ENCODE measurements at places on chromosomes 5 and 9.
A peak's percentile ranks its signal among the peaks of the same experiment; 100 is the strongest.

DNA sequence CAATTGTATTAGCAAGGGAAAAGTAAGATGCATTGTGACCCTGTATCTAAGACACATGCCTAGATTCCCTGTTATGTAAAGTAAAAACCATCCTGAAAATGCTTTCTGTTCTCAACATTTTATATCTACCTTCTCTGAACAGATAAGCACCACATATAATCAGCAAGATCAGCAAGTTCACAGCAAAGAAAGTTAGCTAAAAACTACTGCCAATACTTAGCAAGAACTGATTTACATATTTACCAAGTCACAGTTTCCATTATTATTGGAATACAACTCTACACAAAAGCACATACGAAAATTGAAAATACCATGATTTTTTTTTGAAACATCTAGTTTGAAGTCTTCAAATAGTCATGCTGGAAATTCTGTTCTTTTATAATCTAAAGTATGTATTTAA lies 1118.1 kb downstream of the TAF11L14 start:
- no peak overlapping the region for H3K27ac ChIP-seq
- peaks cover 7% of the 10 kb centered on the region for H3K27me3 ChIP-seq
- H3K36me3 ChIP-seq, result no peaks in the 10 kb centered on the region
- no peak overlapping the region for H3K4me3 ChIP-seq
- peaks cover 6% of the 10 kb centered on the region for H3K4me1 ChIP-seq
- no peak for DNase-seq

- no peak for DNase-seq
- H3K27ac ChIP-seq, result no peak overlapping the region
- no peak overlapping the region for H3K4me3 ChIP-seq
- H3K27me3 ChIP-seq, result peaks cover 1% of the 10 kb centered on the region
Observed at GRCh38 chr9:114259798-114260523, 62.9 kb upstream of the ORM1 start.

DNA sequence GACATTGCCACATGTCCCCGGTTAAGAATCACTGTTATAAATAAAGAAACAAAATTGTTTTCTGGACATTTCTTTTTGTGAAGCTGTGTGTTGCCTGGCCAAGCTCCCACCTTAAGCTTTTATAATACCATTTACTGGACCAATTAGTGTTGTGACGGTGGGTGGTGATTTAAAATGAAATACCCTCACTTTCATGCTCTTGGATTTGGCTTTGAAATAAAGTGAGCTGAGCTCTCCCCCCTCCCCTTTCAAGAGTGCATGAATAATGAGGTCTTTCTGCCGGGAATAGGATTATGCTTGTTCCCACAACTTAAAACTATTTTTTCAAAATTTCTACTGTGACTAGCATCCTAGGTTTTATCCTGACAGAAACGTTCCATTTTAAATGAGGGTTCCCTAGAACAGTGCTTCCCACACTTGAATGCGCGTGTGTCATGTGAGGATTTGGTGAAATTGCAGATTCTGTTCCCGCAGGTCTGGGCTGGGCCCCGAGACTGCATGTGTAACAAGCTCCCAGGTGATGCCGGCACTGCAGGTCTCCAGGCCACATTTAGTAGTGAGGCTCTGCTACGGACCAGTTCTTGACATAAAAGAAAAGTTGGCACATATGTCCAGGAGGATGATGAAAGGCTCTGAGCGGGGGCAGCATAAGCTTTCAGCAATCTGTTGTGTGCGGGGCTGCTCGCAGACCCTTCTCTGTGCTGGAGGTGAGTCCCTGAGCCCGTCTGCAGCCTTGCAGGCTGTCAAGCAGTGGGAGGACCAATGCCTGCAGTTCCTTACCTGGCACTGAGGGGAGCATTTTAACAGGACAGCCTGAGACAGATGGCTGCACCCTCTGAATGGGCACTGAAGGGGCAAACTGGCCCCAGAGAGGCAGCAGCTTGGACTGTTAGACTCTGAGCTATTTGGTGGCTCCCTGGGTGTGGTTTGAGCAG lies 24.4 kb downstream of the IQGAP2 start:
- peaks cover 2% of the 10 kb centered on the region for H3K36me3 ChIP-seq
- peak overlapping the region; percentile 61 for H3K27ac ChIP-seq
- no peak for DNase-seq
- no peaks in the 10 kb centered on the region for H3K27me3 ChIP-seq
- peak overlapping the region; percentile 43 for H3K4me3 ChIP-seq

DNA sequence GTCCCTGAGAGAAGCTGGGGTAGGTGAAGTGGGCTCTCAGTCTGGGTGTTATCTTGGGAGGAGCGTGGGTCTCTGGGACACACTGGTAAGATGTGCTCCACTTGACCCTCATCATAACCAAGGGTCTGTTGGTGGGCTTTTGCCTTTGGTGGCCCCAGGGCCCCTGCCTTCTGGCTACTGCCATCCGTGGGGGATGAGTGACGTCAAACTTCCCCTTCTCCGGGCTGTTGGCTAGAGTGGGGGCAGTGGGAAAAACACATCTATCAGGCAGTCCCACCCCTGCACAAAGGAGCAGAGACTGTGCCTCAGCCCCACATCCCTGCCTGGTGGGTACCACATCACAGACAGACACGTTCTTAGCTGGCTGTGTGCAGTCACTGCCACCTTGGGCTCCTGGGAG lies 35.1 kb downstream of the GADD45G start:
- H3K4me3 ChIP-seq, result no peak overlapping the region
- no peaks in the 10 kb centered on the region for H3K4me1 ChIP-seq
- no peaks in the 10 kb centered on the region for H3K27me3 ChIP-seq
- H3K27ac ChIP-seq, result no peak overlapping the region
- DNase-seq, result no peak
- no peaks in the 10 kb centered on the region for H3K36me3 ChIP-seq

GRCh38 chr5:142568283-142568995 lies 117.5 kb downstream of the FGF1 start:
- H3K27ac ChIP-seq, result no peak overlapping the region
- no peaks in the 10 kb centered on the region for H3K36me3 ChIP-seq
- no peak overlapping the region for H3K4me3 ChIP-seq
- no peaks in the 10 kb centered on the region for H3K27me3 ChIP-seq
- no peak for DNase-seq

- H3K27me3 ChIP-seq, result no peaks in the 10 kb centered on the region
- DNase-seq, result no peak
- peaks cover 2% of the 10 kb centered on the region for H3K36me3 ChIP-seq
Observed at GRCh38 chr5:87190687-87191086, 77.0 kb upstream of the RASA1 start.

DNA sequence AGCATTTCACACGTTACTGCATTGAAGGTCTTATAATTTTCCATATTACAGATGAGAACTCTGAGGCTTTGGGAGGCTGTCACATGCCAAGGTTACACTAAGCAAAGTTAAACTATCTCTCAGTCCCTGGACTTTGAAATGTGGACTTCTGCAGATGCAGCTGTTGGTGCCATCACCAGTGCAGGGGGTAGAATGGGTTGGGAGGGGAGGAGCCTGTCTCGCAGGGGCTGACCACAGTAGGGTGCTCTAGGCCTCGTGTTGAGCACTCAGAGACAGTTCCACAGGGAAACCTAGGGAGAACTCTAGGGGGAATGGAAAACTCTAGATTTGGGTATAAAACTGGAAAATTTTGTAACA lies 220.9 kb downstream of the MAPKAP1 start:
- peaks cover 12% of the 10 kb centered on the region for H3K4me1 ChIP-seq
- H3K36me3 ChIP-seq, result peaks cover 7% of the 10 kb centered on the region
- no peak overlapping the region for H3K27ac ChIP-seq
- H3K27me3 ChIP-seq, result no peaks in the 10 kb centered on the region
- H3K4me3 ChIP-seq, result no peak overlapping the region

- H3K36me3 ChIP-seq, result no peaks in the 10 kb centered on the region
- no peak overlapping the region for H3K4me3 ChIP-seq
- H3K27ac ChIP-seq, result no peak overlapping the region
- H3K27me3 ChIP-seq, result peaks cover 38% of the 10 kb centered on the region
- no peaks in the 10 kb centered on the region for H3K4me1 ChIP-seq
- no peak for DNase-seq
Observed at GRCh38 chr5:38595132-38595745, 38.8 kb upstream of the LIFR start.

GRCh38 chr5:437281-437771 lies 5.7 kb upstream of the EXOC3 start:
- DNase-seq, result no peak
- H3K4me1 ChIP-seq, result peaks cover 5% of the 10 kb centered on the region
- H3K4me3 ChIP-seq, result no peak overlapping the region
- no peak overlapping the region for H3K27ac ChIP-seq

DNA sequence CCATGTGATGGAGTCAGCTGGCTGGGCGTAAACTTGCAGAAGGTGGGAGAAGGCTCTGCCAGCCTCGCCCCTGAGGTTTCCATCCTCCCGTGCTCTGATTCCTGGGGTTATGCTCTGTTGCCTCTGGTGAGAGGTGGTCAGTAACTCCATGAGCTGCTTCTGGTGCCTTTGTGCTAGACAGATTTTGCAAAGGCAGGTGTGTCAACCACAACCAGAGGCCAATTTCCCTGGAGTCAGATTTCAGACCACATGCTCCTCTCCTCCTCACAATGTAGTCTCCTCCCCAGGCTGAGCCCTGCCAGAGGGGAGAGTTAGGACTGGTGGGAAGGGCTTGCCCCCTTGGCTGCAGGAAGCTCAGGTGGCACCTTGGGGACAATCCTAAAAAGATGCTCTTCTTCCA lies 38.8 kb upstream of the TENT4A start:
- H3K4me1 ChIP-seq, result no peaks in the 10 kb centered on the region
- no peaks in the 10 kb centered on the region for H3K27me3 ChIP-seq
- H3K4me3 ChIP-seq, result no peak overlapping the region

DNA sequence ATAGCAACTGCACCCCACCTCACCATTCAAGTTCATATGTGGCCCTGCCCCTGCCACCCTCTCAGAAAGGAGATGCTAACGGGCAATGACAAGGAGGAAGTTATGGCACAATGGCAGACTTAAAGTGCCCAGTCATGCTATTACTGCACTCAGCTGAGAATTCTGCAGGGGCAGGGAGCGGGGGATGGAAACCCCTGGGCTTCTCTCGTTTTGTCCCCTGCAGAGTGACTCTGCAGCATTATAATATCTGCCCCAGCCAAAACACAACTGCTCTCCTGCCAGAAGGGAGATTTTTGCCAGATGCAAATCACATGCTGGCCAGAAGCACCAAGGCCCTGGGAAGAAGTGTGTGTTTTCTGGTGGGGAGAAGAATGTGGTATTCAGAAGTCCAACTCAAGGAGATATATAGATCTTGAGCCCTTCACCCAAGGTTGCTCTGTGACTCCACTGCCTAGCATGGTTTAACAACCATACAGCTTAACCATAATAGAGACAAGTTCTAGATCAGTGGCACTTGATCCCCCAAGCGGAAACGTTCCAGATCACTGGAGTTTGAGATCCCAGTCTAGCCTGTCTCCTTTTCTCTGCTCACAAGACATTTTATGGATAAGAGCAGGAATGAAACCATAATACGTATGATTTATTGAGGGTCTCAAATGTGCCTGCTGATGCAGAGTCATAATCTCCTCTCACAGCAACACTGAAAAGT lies 207.0 kb upstream of the MAP3K1 start:
- H3K27me3 ChIP-seq, result no peaks in the 10 kb centered on the region
- H3K27ac ChIP-seq, result no peak overlapping the region
- H3K36me3 ChIP-seq, result peaks cover 2% of the 10 kb centered on the region
- peaks cover 46% of the 10 kb centered on the region for H3K4me1 ChIP-seq
- H3K4me3 ChIP-seq, result no peak overlapping the region
- DNase-seq, result no peak

GRCh38 chr5:851076-851475 lies 290 bp upstream of the ZDHHC11 start:
- no peak overlapping the region for H3K27ac ChIP-seq
- no peak for DNase-seq
- peaks cover 10% of the 10 kb centered on the region for H3K4me1 ChIP-seq
- no peak overlapping the region for H3K4me3 ChIP-seq

- H3K36me3 ChIP-seq, result no peaks in the 10 kb centered on the region
- H3K4me3 ChIP-seq, result no peak overlapping the region
- H3K27me3 ChIP-seq, result no peaks in the 10 kb centered on the region
- no peaks in the 10 kb centered on the region for H3K4me1 ChIP-seq
Observed at GRCh38 chr5:42547141-42547540, 123.9 kb downstream of the GHR start.

DNA sequence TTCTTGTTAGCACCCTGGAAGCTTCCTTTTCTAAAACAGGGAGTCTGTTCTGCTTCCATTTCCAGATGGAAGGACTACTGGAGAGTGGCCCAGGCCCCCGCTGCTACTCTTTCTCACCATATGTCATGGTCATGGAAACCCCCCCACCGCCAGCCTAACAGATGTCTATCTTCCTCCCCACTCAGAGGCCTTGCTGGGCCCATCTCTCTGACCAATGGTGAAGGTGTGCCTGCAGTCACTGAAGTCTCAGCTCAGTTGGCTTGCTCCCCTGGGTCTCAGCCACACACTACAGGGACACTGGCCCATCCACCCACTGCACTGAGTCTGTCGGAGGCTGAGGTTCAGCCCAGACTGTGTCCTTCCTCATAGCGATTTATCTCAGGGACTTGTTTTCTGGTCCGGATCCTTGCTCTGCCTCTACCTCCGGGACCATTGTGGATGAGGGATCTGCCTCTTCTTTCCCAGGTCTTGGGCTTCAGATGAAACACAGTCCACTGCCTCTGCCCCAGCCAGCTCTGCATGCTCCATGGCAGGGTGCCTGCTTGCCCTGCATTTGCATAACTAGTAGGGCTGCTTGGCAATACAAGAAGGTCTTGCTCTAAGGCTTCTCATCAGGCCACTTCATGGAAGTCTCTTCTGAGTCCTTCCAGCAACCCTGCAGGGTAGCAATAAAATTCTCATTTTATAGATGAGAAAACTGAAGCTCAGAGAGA lies 30.8 kb downstream of the GALNT12 start:
- no peak overlapping the region for H3K4me3 ChIP-seq
- peaks cover 19% of the 10 kb centered on the region for H3K36me3 ChIP-seq
- no peak for DNase-seq
- no peak overlapping the region for H3K27ac ChIP-seq

GRCh38 chr9:93786204-93786603 lies 169.0 kb downstream of the BARX1 start:
- H3K27me3 ChIP-seq, result peaks cover 8% of the 10 kb centered on the region
- no peaks in the 10 kb centered on the region for H3K4me1 ChIP-seq
- no peaks in the 10 kb centered on the region for H3K36me3 ChIP-seq

DNA sequence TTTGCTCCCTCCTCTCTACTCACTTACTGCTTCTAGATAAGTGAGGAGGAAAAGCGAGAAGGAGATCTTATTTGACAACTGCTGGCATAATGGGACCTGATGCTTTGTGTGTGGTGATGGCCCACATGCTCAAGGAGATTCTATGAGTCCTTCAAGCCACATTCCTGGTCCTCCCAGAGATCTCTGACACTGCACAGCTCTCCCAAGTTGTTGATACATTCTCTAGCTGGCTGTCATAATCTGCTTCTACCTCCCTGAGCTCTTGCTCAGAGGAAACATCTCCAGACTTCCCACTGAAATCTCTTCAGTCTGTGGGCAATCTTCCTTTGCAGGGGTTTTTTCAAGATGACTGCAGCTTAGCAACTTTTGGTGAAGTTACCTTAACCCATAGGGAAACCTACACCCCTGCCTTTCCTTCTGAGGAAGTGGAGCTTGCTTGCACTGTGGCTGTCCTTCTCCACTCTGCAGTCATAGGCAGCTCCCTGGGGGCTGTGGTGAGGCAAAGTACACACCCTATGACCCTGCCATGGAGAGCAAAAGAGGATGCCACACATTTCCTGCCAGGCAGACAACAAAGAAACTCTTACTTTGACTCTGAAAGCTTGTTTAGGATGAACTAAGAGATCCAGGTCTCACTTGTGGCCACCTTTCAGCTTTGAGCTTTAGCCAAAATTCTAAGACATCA lies 163.8 kb downstream of the TMEM38B start:
- H3K27me3 ChIP-seq, result no peaks in the 10 kb centered on the region
- no peak overlapping the region for H3K4me3 ChIP-seq
- peaks cover 4% of the 10 kb centered on the region for H3K36me3 ChIP-seq
- no peak for DNase-seq

- H3K4me1 ChIP-seq, result no peaks in the 10 kb centered on the region
- H3K4me3 ChIP-seq, result no peak overlapping the region
- H3K36me3 ChIP-seq, result no peaks in the 10 kb centered on the region
- no peak for DNase-seq
- no peaks in the 10 kb centered on the region for H3K27me3 ChIP-seq
Observed at GRCh38 chr5:93188876-93189485, 392.0 kb downstream of the NR2F1-AS1 start.
